Ovary (tissue), 10 donors: ENCODE measurements at places on chromosomes 3 and 15. TPM values are rescaled to one million over a fixed set of nuclear protein-coding genes. Genes with fewer than 3 reads are reported as not detected.

GRCh38 chr3:87901141-87901540, 157.7 kb downstream of the CGGBP1 start:
- DNase-seq: no peak
- no peak overlapping the region for H3K27ac ChIP-seq
- no peaks in the 10 kb centered on the region for H3K27me3 ChIP-seq
- H3K4me1 ChIP-seq: no peaks in the 10 kb centered on the region
- no peak overlapping the region for H3K4me3 ChIP-seq
- H3K36me3 ChIP-seq: no peaks in the 10 kb centered on the region

GRCh38 chr3:31670136-31670535, 137.4 kb downstream of the STT3B start:
- no peak for DNase-seq
- no peak overlapping the region for H3K4me3 ChIP-seq
- no peak overlapping the region for H3K27ac ChIP-seq
- H3K4me1 ChIP-seq: no peaks in the 10 kb centered on the region
- no peaks in the 10 kb centered on the region for H3K27me3 ChIP-seq
- no peaks in the 10 kb centered on the region for H3K36me3 ChIP-seq

The TRPM1 gene
- not detected for total RNA-seq

DNA sequence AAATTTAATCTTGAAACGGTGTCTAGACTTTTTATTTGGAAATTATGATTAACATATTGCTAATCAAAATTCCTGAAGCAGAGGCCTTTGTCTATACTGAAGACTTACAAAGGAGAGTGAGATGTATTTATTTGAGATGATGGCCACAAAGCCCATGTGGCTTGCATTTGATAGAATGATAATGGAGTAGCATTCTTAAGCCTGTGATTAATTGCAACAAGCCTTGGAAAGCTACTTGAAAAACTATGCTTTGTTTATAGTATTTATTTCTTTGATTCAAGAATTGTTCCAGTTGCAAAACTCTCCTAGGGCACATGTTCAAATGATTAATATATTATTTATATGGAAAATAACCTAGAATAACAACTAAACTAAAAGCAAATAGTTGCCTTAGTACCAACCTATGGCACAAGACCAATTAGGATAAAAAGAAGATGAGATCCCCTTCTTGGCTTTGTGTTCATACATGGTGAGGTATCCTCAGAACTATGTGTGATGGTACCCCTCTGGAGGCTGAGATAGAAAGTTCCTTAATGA, 244.1 kb upstream of the TBL1XR1 start:
- peaks cover 5% of the 10 kb centered on the region for H3K4me1 ChIP-seq
- no peaks in the 10 kb centered on the region for H3K36me3 ChIP-seq
- H3K27me3 ChIP-seq: no peaks in the 10 kb centered on the region
- H3K27ac ChIP-seq: no peak overlapping the region
- H3K4me3 ChIP-seq: no peak overlapping the region
- no peak for DNase-seq

DNA sequence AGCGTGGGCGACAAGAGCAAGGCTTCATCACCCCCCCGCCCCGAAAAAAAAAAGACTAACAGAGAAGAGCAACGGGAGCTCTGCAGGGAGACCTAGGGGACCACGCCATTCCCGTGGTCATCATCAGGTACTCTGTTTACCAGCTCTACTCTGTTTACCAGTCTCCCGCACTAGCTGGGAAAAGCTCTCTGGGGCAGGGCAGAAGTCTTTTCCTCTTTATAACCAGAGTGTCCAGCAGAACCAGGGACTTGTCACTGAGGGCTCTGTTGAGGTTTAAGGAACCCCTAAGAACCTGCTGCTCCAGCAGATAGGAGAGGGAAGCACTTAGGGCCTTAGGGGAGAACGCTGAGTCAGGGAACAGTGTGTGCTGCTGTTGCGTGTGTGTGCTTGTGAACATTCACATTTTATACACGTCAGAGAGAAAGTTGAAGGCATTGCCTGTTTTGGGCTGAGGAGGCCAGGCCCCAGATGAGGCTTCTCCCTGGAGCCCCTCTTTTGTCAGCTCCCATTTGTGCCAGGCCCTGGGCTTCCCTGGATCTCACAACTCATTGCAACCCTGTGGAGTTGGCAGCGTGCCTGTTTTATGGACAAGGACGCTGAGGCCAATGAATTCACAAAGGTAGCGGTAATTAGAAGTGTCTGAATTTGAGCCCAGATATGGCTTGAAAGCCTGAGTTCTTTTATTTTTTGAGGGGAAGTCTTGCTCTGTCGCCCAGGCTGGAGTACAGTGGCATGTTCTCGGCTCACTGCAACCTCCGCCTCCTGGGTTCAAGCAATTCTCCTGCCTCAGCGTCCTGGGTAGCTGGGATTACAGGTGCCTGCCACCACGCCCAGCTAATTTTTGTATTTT, 24.2 kb upstream of the ERICH6 start:
- no peak for DNase-seq
- no peaks in the 10 kb centered on the region for H3K4me1 ChIP-seq
- H3K36me3 ChIP-seq: no peaks in the 10 kb centered on the region
- no peak overlapping the region for H3K27ac ChIP-seq
- no peaks in the 10 kb centered on the region for H3K27me3 ChIP-seq

DNA sequence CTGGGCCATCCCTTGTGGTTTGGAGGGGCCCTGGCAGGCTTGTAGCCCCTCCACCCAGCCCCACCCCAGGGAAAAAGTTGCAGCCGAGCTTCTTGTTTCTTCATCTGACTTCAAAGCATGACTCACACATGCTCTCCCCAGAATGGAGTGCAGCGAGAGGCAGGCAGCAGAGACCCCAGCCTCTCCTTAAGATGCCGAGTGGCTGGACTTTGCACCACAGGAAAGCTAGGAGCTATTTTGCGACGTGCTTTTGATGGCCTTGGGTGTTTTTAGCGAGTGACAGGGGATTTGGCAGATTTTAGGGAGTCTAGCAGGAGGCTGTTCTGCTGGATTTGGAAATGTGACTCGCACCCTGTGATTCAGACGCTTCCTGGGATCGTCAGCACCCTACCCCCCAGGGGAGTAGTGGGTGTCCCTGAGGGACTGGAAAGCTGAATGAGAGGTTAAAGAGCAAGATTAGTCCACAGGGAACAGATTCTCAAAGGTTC, 14.2 kb downstream of the BAHD1 start:
- H3K36me3 ChIP-seq: no peaks in the 10 kb centered on the region
- H3K4me3 ChIP-seq: no peak overlapping the region
- H3K4me1 ChIP-seq: peaks cover 11% of the 10 kb centered on the region
- H3K27ac ChIP-seq: no peak overlapping the region

DNA sequence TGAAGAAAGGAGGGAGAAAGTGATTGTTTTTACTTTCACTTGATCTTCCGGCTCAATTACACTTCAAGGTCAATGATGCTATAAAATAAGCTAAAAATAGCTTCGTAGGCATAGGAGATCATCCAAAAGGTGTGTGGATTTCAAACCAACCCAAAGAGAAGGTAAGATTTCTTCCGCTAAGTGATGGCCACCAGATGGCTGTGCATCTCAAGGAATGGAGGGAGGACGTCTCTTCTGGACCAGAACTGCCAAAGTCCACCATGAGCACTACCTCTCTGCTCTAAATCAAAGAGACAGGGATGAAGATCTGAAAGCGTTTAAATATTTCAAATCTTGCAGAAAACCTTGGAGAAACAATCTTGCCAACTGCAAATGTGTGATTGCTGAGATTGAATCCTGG, 199.1 kb upstream of the ZPLD1 start:
- DNase-seq: no peak
- no peak overlapping the region for H3K27ac ChIP-seq
- H3K4me3 ChIP-seq: no peak overlapping the region
- H3K4me1 ChIP-seq: no peaks in the 10 kb centered on the region

The CFAP44 gene
- total RNA-seq: 9.0 TPM

DNA sequence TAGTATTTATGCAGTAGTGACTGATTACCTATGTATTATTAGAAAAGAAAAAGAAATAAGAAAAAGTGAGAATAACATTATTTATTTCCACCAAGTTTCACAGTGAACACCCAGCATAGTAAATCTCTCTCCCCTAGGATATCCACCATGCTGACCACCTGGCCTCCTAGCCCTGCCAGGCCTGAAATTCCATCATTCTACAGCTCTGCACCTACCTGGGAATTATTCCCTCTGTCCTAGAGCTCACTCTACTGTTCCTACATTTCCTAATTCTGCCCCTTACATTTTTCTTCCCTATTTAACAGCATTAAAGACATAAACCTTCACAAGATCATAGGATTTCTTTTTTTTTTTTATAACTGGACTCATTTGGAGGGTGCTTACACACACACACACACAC, 525.3 kb upstream of the PPP2R3A start:
- H3K36me3 ChIP-seq: no peaks in the 10 kb centered on the region
- H3K4me3 ChIP-seq: no peak overlapping the region
- DNase-seq: no peak

The HYAL1 gene
- total RNA-seq: 4.4 TPM

The KIF15 gene
- 0.43 TPM for total RNA-seq

GRCh38 chr3:195077611-195078540, 193.1 kb downstream of the XXYLT1 start:
- H3K27ac ChIP-seq: no peak overlapping the region
- no peaks in the 10 kb centered on the region for H3K36me3 ChIP-seq
- peaks cover 5% of the 10 kb centered on the region for H3K4me1 ChIP-seq
- no peaks in the 10 kb centered on the region for H3K27me3 ChIP-seq
- H3K4me3 ChIP-seq: no peak overlapping the region

- DNase-seq: no peak
- H3K27me3 ChIP-seq: no peaks in the 10 kb centered on the region
- H3K27ac ChIP-seq: no peak overlapping the region
Observed at GRCh38 chr15:79315623-79316328, 4.9 kb downstream of the TMED3 start.

The ROPN1 gene
- not detected for total RNA-seq

GRCh38 chr3:23840521-23840920, 34.8 kb downstream of the UBE2E1 start:
- H3K4me3 ChIP-seq: no peak overlapping the region
- H3K27ac ChIP-seq: no peak overlapping the region
- H3K27me3 ChIP-seq: no peaks in the 10 kb centered on the region

GRCh38 chr3:66816090-66816761, 181.9 kb upstream of the KBTBD8 start:
- no peak for DNase-seq
- H3K4me3 ChIP-seq: no peak overlapping the region
- H3K36me3 ChIP-seq: no peaks in the 10 kb centered on the region
- H3K4me1 ChIP-seq: no peaks in the 10 kb centered on the region
- no peak overlapping the region for H3K27ac ChIP-seq
- H3K27me3 ChIP-seq: no peaks in the 10 kb centered on the region

The BFSP2 gene
- not detected for total RNA-seq

The IMPG2 gene
- total RNA-seq: 1.0 TPM

The STAB1 gene
- total RNA-seq: 31.3 TPM

DNA sequence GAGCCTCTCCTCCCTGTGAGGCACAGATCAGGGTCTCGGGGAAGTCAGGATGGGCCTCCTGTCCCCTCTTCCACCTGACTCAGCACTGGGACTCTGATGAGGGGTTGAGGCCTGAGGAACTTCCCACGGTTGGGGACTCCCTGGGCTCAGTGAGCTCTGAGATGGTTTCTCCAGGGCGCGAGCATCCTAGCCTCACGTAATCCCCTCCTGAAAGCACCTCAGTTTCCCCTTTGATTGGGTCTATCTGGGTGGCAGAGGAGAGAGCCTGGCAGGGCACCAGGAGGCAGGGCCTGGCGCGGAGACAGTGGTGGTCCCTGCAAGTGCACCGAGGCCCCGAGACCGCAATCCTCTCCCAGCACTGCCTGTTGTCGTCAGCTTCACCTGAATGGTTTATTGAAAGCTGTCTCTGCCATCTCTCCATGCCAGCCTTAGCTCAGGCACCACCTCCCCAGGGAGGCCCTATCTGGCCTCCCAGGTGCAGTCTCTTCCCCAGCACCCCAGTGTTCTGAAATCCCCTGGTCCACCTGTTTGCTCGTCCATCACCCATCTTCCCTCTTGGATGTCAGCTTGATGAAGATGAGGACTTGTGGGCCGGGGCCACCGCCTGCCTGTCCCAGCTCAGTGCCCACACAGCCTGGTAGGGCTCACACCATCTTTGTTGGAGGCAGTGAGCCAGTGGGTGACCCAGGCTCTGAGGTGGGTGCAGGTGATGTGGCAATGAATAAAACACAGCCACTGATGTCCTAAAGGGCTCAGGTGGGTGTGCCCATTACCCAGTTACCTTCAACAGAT, 52.2 kb upstream of the PCSK6 start:
- H3K4me3 ChIP-seq: no peak overlapping the region
- no peak overlapping the region for H3K27ac ChIP-seq
- H3K4me1 ChIP-seq: no peaks in the 10 kb centered on the region
- no peaks in the 10 kb centered on the region for H3K36me3 ChIP-seq

DNA sequence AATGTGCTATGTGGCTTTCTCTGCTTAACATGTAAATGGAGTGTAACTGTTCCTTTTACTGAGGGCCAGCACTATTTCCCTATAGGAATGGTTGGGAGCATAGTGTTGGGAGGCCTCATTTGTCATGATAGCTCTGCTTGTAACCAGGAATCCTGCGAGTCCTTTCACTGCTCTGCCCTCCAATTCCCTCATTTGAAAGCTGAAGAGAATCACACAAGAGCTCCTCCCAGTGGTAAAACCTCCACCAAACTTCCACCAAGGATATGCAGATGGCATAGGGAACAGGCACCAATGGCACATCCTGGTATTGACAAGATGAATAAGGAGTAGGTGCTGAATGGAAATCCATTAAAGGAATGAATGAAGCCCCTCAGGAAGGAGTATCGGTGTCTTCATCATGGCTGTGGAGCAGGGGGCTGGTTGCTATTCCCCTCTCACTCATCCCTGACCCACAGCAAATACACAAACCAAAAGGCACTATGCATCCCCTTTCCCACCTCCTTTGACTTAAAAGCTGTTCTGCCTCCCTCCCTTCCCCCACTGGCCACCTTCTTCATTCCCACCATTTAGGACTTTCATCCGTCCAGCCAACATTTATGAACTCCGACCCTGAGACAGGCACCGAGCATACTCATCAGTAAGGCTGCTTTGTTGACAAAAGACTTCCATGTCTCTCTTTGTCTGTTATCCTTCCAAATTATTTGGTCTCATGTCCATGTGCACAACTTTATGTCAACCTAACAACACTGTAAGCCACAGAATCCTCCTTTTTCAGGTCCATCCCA, 560.8 kb downstream of the FOXP1 start:
- no peaks in the 10 kb centered on the region for H3K27me3 ChIP-seq
- H3K4me1 ChIP-seq: peaks cover 7% of the 10 kb centered on the region

GRCh38 chr15:58545307-58546065, 113.7 kb downstream of the LIPC start:
- peaks cover 1% of the 10 kb centered on the region for H3K4me1 ChIP-seq
- H3K27me3 ChIP-seq: no peaks in the 10 kb centered on the region
- H3K4me3 ChIP-seq: no peak overlapping the region
- no peaks in the 10 kb centered on the region for H3K36me3 ChIP-seq

GRCh38 chr15:55260562-55261131, 29.0 kb downstream of the RAB27A start:
- no peaks in the 10 kb centered on the region for H3K4me1 ChIP-seq
- no peak for DNase-seq
- no peaks in the 10 kb centered on the region for H3K27me3 ChIP-seq
- no peak overlapping the region for H3K4me3 ChIP-seq

- peak overlapping the region; percentile 65 for H3K4me3 ChIP-seq
- peak overlapping the region; percentile 87 for H3K27ac ChIP-seq
- no peak for DNase-seq
- no peaks in the 10 kb centered on the region for H3K27me3 ChIP-seq
- peaks cover 5% of the 10 kb centered on the region for H3K4me1 ChIP-seq
Observed at GRCh38 chr15:66294157-66294931, 976 bp downstream of the DIS3L start.

The ALDH1A2 gene
- 10.3 TPM for total RNA-seq
